Activated CD8-positive, alpha-beta T cell treated with anti-CD3 and anti-CD28 coated beads for 36 hours (primary cell): ENCODE measurements at places on chromosomes 5 and 9. TPM values are rescaled to one million over a fixed set of nuclear protein-coding genes. Genes with fewer than 3 reads are reported as not detected.

Gene CCL19
- not detected for total RNA-seq

Gene ANGPTL2
- total RNA-seq = not detected

Gene C9orf153
- total RNA-seq = 0.16 TPM

GRCh38 chr9:106897236-106897635, 34.3 kb downstream of the ZNF462 start:
- DNase-seq = no peak

DNA sequence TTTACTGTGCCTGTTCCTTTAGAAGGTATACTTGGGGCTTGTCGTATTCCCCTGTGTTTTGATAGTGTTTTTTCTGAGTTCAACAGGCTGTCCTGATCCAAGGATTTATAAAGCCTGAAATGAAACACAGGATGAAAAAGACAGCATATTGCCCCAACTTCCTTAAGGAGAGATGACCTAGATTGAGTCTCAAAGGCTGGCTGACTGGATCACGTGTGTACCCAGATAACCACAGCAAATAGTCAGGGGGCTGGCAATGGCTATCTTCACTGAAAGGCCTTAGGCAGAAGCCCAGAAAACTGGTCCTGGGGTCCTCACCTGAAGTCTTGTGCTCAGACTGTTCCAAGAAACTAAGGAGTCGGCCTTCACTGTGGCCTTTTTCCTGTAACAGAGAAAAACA, 7.7 kb upstream of the HK3 start:
- no peak for DNase-seq

DNA sequence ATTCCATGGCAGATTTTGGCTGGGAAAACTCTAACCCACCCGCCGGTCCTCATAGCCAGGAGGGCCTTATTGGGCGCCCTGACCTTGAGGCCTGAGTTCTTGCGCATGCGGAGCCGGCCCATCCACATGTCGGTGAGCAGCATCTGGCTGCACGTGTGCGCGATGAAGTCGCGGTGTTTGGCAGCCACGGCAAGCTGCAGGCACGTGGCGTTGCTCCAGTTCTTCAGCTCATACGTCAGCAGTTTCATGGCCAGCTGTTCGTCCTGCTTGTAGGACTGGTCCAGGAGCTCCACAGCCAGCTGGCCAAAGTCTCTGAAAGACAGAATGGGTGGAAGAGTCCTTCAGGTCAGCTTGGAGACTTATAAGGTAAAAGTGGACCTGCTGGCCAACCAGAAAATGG, 204.3 kb upstream of the KLF9 start:
- no peak for DNase-seq

Gene SHOC1
- total RNA-seq = not detected

Gene PCDHGA4
- total RNA-seq = not detected

- no peak for DNase-seq
These were observed 204.9 kb upstream of the NREP start for GRCh38 chr5:111961862-111962261.

DNA sequence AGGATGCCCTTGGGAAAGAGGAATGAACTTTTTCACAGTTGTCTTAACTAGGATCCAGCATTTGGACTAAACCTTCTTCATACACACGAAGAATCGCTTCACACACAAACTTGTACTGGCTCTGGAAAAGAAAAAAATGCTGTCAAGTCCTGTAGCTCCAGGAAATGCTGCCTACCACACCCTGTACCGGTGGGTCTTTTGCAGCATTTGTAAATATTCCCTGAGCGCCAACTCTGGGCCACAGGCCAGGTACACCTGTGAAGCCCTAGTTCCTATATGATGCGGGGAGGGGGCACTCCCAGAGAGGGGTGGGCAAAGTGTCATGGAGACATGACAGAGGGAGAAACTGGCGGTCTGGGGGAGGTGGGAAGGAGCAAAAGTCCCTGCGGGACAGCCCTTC, 58.7 kb upstream of the EPB41L4B start:
- DNase-seq = no peak

Gene C9orf85
- 7.6 TPM for total RNA-seq

Gene IGIP
- total RNA-seq = 1.3 TPM

Gene TAF1L
- not detected for total RNA-seq
